ENCODE measurements at places on chromosomes 7 and 10.

GRCh38 chr7:16293669-16294425, 127.5 kb downstream of the CRPPA start:
- no peak for DNase-seq

DNA sequence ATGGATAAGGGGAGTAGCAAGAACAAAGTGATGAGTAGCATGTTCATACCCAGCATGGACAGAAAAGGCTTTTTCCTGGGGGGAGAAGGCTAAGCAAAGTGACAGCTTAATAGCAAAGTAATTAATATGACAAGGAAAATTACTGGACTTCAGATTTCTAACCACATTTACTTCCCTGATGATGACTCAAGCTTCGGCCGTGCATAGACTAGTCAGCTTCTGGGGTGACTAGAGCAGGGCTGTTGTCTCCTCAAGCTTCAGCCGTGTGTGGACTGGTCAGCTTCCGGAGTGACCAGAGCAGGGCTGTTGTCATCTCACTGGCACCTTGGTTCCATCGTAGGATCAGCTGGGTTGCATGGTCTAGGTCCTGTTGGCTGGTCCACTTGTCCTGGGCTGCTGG, 2.1 kb upstream of the ZNF117 start:
- no peak for DNase-seq

- DNase-seq, result no peak
Measured at GRCh38 chr7:71477441-71477840, 345.5 kb downstream of the GALNT17 start.

- DNase-seq, result no peak
Measured at GRCh38 chr7:34011696-34012095, 106.4 kb downstream of the BMPER start.

GRCh38 chr10:130487566-130487965, 351.4 kb downstream of the GLRX3 start:
- no peak for DNase-seq

- no peak for DNase-seq
Measured at GRCh38 chr10:25102147-25102822, 72.5 kb upstream of the GPR158 start.

DNA sequence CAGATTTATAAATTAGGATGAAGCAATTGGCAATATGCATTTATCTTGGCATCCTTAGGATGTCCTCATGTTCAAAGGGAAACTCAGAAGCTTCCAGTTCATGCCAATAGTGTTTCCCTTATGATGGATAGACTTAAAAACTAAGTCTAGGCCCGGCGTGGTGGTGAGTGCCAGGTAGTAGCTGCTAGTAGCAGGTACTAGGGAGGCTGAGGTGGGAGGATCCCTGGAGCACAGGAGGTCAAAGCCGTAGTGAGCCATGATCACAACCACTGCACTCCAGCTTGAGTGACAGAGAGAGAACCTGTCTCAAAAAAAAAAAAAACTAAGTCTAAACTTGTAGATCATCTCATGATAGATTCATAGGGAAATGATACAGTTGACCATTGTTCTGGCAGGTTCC, 115.0 kb downstream of the DOCK1 start:
- no peak for DNase-seq

DNA sequence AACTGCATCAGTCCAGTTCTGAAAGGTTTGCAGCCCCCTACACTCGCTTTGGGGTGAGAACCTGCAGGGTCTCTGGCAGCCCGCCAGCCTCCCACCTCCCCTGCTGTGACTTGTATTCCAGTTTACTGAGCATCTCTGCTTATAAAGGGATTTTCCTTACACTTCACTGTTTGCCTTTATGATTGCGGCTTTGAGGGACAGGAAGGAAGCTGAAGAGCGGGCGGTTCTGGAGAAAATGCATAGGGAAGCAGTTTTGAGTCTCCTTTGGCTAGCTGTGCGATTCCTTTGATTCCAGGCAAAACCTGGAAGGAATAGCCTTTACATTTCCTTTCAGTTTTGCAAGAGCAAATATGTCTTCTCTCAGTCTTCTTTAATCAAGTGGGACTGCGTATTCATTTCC, 65.0 kb upstream of the TRIM8 start:
- DNase-seq, result no peak

- DNase-seq, result no peak
Measured at GRCh38 chr10:5540080-5540479, 15.3 kb downstream of the CALML3 start.

- no peak for DNase-seq
Measured at GRCh38 chr7:99631295-99632109, 14.8 kb downstream of the ZSCAN25 start.

DNA sequence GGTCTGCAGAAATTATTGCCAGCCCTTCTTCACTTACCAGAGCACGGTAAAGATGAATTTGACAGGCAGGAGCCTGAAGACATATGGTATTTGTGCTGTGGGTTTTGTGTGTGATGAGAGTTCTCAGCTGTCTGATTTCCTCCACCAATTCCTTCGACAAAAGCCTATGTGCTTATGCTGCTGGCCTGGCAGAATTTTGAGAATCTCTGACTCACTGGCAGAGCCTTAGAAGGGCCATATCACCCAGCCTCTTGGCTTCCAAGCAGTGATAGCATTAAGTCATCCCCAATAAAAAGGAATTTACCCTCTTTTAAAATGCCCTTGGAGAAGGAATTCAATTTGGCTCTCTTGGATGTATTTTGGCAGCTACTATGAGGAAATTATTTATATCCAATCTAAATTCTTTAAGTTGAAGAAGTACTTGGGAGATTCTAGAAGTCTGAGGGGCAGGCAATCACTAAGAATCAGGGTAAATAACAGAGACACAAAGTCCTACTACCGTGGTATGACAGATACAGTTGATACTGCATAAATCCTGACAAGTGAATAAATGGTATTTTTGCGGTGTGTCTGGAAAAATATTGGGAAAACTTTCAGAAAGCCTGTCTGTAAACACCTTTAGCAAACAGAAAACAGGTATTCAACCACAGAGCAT, 68.6 kb upstream of the EFCAB10 start:
- no peak for DNase-seq

DNA sequence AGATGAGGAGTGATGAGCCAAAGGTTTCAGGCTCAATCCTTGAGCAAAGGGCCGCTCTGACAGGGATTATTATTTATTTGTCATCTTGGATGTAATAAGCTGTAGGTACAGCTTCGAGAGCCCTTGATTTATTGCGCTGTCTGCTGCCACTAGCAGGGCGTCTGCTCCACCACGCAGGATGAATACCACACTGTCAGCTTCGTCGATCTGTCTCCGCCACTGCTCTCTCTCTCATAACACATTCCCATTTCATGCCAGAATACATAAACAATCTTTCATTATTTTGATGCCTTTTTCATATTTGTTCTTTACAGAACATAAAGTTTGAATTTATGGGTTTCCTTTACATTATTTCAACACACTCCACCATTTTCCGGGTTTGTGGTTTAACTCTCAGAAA, 276.6 kb downstream of the LRMDA start:
- DNase-seq, result no peak

DNA sequence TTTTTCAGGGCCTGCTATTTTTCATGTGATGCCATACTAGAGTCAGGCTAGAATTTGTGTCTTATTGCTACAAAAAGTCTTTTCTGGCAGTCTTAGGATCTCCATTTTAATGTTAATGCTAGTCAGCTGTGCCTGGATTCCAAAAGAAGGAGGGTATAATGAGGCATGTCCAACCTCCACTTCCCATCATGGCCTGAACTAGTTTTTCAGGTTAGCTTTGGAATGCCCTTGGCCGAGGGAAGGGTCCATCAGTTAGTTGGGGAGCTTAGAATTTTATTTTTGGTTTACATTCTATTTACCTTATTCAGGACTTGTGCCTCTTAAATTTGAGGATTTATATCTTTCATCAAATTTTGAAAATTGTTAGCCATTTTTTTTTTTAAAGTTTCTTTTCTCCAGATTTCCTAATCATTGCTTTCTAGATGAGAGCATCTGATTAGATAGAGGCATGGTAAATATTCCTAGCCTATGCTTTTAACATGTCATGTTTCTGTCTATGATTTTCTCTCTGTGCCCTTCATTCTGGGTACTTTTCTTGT, 6.5 kb upstream of the ZNF777 start:
- DNase-seq, result no peak

GRCh38 chr10:24465891-24466818, 257.2 kb downstream of the KIAA1217 start:
- DNase-seq, result peak; percentile 46

DNA sequence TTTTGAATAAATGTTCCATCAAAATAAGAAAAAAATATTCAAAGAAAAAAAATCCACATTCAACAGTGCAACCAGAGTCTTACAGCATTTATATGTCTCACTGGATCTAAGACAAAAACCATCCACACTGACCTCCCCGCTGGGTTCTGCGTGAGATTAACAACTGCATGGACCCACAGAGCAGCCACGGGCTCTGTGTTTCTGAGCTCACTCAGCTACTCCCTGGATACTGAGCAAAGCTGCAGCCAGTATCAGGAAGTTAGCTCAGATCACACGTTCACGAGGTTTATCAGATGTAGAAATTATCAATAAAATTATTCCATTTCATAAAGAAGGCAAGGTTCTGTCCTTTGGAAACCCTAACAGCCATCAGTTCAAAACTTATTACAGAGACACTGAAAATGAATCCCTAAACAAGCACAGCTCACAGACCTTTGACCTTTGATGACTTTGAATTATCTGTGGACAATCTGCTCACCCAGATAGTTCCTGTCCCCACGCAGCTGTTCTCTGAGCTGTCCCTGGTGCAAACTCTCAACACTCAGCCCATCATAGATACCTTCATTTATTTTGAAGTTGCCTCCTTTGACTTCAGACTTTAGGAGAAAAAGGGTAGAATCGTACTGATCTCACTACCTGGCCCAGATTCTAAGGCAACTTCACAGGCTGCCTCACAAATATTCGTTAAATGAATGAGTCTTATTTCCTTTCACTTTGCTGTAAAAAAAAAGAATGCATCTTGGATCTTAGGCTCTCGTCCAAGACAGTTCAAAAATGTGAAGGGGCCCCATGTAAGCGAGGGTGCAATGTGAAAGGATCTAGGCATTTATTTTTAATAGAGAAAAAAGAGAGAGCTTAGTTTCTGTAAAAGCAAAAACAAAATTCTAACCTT, 67.7 kb upstream of the SVIL start:
- no peak for DNase-seq

DNA sequence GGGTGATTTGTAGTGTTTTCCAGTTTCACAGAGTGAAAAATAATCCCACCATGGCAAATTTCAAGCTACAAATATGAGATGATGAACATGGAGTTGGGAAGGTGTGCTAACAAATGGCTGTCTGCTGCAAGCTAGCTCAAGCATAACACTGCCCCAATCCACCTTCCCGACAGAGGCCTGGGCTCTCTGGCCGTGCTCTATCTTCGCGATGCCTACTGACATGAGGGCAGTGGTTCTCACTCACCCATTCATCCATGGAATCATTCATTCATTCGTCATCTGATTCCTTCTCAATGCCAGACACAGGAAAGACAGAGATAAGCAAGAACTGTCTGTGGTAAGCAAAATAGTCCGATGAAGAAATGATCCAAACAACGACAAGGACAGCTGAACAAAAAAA, 65.4 kb downstream of the ZNF467 start:
- no peak for DNase-seq

- no peak for DNase-seq
Measured at GRCh38 chr7:7399707-7400106, 136.0 kb downstream of the COL28A1 start.

GRCh38 chr10:92110039-92110794, 180.7 kb downstream of the CPEB3 start:
- DNase-seq, result no peak

DNA sequence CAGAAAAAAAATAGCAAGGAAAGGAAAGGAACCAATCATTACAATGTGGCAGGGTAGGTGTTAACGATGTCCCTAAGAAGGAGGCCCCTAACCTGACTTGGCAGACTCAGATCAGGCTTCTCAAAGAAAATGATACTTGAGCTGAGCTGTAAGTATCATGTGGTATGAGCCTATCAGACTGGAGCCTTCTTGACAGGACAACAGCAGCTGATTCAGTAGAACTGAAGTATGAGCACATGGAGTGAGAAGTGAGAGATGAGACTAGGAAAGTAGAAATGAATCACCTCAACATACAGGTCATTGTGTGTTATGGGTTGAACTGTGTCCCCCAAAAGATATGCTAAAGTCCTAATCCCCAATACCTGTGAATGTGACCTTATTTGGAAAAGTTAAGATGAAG, 66.3 kb downstream of the MTERF1 start:
- DNase-seq, result no peak

DNA sequence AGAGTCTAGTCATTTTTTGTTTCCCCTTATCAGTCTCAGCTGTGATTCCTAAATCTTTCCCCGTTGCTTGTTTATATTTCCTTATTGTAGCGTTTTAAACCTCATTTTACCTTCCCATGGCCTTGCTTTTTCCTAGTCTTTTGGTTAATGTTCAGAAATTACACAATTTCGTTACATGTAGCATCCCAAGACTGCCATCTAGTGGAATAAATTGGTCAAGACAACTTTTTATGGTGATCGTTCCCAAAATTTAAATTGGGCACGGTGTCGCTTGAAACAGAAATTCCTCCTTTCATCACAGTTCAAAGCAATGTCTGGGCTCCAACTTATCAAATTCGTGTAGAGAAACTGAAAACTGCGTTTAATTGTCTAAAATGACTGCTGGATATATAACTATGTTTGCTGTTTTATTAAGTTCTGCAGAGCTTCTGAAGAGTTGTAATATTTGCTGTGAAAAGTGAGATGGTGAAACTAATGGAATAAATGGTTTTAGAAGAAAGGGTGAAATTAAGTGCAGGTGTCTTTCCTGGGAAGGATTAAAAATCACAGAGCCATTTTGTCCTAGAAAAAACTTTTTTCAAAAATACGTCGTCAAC, 370.2 kb downstream of the PHF14 start:
- DNase-seq, result no peak

DNA sequence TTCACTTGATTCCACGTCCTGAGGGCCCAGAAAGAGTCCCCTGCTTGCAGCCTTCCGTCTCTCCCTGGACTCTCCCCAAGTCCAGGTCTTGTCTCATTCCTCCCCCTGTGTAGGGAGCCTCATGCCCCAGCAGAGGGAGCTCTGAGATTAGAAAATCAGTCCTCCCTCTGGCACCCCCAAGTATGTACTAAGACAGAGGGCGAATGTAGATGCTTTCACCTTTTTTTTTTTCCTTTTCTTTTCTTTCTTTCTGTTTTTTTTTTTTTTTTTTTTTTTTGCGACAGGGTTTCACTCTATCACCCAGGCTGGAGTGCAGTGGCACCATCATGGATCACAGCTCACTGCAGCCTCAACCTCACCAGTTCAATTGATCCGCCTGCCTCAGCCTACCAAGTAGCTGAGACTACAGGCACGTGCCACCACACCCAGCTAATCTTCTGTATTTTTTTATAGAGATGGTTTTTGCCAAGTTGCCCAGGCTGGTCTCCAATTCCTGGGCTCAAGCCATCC, 10.3 kb downstream of the SFXN3 start:
- DNase-seq, result peak; percentile 52

- DNase-seq, result no peak
Measured at GRCh38 chr10:36662571-36662970, 462.8 kb upstream of the ANKRD30A start.

GRCh38 chr7:137715533-137715932, 131.2 kb downstream of the DGKI start:
- DNase-seq, result no peak

- DNase-seq, result no peak
Measured at GRCh38 chr7:30616318-30616717, 21.6 kb downstream of the GARS1 start.

GRCh38 chr7:477626-478220, 41.9 kb downstream of the PDGFA start:
- no peak for DNase-seq

- DNase-seq, result no peak
Measured at GRCh38 chr10:110274072-110274627, 30.6 kb downstream of the SMNDC1 start.

All from activated T-helper 9 cell treated with anti-CD3 and anti-CD28 coated beads, Interleukin-2, amount 50 U/mL, for 16 hours (primary cell).